AML-193 (cell line): ENCODE measurements at places on chromosomes 3 and 15.

DNA sequence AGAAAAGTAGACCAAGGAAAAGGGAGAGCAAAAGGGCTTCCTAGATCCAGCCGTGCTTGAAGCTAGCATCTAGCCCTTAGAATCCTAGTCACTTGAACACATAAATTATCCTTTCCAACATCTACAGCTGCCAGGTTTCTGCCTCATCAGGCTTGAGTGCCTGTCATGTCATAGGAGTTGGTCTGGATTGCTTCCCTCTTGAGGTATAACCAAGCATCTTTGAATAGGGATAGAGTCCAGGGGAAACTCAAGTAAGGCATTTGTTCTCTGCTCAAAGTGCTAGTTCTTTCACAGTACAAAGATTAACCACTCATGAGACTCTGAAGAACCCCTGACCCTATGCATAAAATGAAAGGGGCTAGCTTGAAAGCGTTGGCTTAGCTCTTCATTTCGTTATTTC lies 72.3 kb downstream of the SLCO3A1 start:
- DNase-seq, result no peak

DNA sequence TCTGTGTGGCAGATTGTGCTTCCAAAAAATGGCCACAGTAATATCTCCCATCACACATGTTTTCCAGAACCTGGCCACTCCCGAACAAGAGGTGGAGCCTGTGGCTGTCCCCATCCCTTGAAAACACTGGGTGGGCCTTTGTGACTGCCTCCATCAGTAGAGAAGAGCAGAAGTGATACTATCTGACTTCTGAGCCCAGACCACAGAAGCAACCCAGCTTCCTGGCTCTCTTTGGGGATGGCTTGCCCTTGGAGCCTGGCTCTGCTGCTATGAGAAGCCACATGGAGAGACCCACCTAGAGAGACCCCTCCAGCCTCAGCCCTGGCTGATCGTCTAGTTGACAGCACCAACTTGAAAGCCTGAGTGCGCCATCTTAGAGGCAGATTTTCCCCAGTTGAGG lies 39.8 kb upstream of the CMTM8 start:
- DNase-seq, result no peak

- peak; percentile 30 for DNase-seq
These were observed 997 bp downstream of the FYCO1 start for GRCh38 chr3:45994419-45995235.

- no peak for DNase-seq
These were observed 25.7 kb downstream of the DNAH12 start for GRCh38 chr3:57518276-57518915.

DNA sequence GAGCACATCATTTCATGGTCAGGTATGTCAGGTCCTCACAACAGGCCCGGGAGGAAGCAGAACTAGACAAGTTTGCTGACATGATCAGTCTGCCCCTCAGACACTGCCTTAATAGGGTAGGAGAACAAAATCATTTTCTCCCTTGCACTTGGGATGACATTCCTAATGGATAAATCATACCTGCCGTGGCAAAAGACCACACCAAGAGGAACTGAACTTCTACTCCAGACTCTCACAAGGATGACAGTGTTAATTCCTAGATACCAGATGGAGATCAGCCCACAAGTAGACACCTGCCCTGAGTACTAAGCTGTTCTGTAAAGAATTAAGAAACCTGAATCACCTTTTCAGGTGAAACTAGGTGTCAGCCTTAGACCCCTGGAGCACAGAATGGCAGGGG lies 19.5 kb downstream of the SIAH2 start:
- no peak for DNase-seq

DNA sequence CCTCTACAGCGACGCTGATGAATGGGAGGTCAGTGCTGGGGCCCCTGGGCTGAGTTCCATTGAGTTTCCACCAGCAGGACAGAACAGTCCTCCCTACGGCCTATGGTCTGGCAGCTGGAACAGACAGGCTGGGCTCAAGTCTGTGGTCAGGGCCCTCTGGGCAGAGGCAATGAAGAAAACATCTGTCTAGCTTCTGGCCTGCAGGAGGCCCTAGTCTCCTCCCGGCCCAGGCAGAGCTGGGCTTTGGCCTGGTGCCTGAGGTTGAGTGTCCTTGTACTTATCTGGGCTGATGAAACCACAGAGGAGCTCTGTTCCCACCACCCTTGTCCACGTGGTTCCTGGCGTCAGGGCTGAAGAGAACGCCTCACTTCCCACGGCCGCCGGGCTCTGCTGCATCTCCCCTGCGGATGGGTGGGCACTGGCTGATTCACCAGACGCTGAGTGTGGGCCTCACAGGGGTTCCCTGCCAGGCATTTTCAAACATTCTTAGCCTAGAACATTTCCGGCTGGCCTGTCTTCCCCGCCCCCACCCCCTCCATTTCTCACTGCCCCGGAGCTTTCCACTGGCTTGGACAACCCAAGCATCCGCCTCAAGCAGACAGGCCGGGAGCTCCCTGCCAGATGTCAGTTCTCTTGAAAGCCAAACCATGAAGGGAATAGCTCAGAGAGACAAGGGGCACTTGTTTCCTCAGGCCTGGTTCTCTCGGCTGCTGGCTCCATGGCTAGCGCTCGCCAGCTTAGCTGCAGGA lies 20.3 kb downstream of the PPCDC start:
- DNase-seq, result peak; percentile 94
